ENCODE measurements at places on chromosomes 7 and 10. TPM values are rescaled to one million over a fixed set of nuclear protein-coding genes. Genes with fewer than 3 reads are reported as not detected.
A peak's percentile ranks its signal among the peaks of the same experiment; 100 is the strongest.

DNA sequence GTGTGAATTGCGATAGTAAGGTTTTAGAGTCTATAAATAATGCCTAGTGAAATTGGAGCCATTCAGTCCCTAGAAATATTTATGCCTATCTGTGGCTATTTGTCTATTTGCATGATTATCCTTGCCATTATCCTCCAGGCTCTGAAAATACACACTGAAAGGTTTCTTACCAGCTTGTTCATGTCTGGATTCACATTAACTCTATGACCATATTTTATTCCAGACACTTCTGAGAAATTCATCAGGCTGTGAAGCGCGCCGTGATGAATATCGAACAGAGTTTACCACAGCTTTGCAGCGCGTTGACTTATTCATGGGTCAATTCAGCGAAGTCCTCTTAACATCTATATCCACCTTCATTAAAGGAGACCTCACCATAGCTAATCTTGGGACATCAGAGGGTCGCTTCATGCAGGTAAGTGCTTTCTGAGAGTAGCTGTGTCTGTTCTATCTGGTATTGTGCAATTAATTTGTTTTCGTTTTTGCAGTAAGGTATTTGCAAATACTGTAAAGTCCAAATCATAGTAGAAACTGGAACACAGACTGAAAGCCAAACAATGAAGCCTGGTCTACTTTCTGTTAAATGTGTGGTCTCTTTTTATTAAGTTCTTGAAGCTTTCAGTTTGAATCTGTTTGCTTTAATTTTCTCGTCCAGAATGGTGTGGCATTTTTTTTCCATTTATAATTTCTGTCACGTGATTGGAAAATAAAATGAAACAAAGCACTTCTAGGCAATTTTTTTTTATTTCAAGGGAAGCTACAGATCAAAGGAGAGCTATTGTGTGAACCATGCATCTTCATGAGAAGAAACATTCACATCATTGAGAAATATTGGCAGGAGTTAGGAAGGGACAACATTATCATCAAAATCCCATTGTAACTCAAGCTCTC, 59.7 kb downstream of the MET start:
- H3K4me3 ChIP-seq = no peak overlapping the region
- H3K4me1 ChIP-seq = peaks cover 19% of the 10 kb centered on the region
- H3K27ac ChIP-seq = no peak overlapping the region
- DNase-seq = no peak

DNA sequence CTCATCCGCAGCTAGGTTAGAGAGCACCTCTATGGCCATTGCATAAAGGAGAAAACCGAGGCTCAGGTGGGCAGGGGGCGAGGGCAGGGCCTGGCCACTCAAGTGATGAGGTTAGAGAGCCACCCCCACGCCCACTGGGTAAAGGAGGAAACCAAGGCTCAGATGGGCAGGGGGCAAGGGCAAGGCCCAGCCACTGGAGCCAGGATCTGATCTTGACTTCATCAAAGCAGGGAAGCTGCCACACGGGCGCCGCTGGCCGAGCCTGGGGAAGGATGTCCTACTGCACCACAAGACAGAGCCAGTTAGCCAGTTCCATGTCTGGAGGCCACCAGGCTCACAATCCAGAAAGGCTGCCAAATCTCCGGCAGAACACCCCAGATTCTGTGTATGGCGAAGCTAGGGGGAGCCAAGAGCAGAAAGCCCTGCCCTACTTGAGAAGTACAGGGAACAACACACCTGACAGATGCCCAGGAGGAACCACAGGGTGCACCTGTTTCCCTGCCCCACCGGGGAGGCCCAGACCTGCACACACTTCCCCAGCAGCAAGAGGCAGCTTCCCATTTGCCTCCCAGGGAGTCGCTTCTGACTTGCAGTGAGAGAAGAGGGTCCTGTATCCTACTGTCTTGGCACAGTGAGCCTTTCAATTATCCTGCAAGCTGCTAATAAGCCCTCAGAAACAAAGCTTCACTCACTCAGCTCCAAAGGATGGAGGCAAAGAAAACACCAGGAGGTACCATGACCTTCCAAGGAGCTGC, 101.9 kb downstream of the TNS3 start:
- H3K27me3 ChIP-seq = no peaks in the 10 kb centered on the region
- DNase-seq = no peak
- no peak overlapping the region for H3K27ac ChIP-seq
- H3K36me3 ChIP-seq = no peaks in the 10 kb centered on the region

GRCh38 chr7:68613897-68614296, 984.4 kb upstream of the AUTS2 start:
- H3K36me3 ChIP-seq = no peaks in the 10 kb centered on the region
- H3K27me3 ChIP-seq = no peaks in the 10 kb centered on the region
- no peak for DNase-seq
- no peak overlapping the region for H3K27ac ChIP-seq
- H3K4me1 ChIP-seq = no peaks in the 10 kb centered on the region

DNA sequence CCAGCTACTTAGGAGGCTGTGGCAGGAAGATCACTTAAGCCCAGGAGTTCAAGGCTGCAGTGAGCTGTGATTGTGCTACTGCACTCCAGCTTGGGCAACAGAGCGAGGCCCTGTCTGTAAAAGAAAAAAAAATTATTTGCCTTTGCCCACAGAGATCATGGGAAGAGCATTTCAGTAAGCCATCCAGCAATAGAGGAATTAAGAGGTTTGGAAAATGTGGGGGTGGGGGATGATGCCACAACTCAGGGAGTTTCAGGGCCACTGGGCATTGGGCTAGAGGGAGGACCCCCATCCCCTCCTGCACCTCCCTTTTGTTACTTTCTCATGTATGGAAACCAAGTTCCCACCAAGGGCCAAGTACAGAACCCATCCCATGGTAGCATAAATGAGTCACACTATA, 38.4 kb downstream of the SVIL start:
- no peaks in the 10 kb centered on the region for H3K36me3 ChIP-seq
- H3K27ac ChIP-seq = no peak overlapping the region
- no peak overlapping the region for H3K4me3 ChIP-seq

DNA sequence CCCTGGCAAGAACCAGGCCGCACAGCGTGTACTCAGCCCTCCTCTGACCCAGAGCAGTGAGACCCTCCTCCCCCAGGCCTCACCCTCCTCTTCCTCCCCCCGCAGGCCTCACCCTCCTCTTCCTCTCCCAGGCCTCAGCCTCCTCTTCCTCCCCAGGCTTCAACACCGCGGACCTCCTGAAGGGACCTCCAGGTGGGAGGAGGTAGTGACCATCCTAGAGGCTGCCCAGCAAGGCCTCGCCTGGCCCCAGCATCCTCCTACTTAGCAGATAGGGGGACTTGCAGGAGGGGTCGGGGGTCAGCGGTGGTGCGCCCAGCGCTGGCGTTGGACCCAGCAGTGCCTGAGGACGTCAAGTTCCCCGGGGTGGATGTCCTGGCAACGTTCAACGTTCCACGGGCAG, 270.8 kb downstream of the ELFN1 start:
- no peak for DNase-seq
- peak overlapping the region; percentile 47 for H3K4me3 ChIP-seq
- peak overlapping the region; percentile 95 for H3K27ac ChIP-seq
- H3K4me1 ChIP-seq = peaks cover 19% of the 10 kb centered on the region

The GDF2 gene
- not detected for total RNA-seq

The SLC18A3 gene
- total RNA-seq = not detected

The SCD gene
- total RNA-seq = 691 TPM

The SFTPD gene
- total RNA-seq = 0.36 TPM

GRCh38 chr10:71771204-71771603, 2.1 kb downstream of the VSIR start:
- peak; percentile 3 for DNase-seq
- H3K36me3 ChIP-seq = no peaks in the 10 kb centered on the region
- H3K27me3 ChIP-seq = no peaks in the 10 kb centered on the region
- H3K4me3 ChIP-seq = peak overlapping the region; percentile 89

DNA sequence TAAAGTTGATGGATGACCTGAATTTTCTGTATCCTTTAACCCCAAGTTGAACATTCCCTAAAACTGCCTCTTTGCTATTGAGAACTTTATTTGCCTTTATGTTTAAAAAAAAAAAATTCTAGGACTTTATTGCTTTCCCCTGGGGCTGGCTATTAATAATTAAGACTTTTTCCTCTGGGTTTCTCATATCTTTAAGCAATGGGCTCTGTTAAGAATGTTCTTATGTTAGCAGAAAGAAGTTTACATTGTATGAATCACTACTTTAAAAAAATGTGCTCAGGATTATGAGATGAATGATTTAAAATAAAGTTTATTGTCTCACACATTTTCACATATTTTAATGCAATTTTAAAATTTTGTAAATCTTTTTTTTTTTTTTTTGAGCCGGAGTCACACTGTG, 19.5 kb downstream of the TAX1BP1 start:
- H3K4me1 ChIP-seq = no peaks in the 10 kb centered on the region
- no peak overlapping the region for H3K4me3 ChIP-seq
- H3K36me3 ChIP-seq = peaks cover 24% of the 10 kb centered on the region

The LEP gene
- 0.36 TPM for total RNA-seq

DNA sequence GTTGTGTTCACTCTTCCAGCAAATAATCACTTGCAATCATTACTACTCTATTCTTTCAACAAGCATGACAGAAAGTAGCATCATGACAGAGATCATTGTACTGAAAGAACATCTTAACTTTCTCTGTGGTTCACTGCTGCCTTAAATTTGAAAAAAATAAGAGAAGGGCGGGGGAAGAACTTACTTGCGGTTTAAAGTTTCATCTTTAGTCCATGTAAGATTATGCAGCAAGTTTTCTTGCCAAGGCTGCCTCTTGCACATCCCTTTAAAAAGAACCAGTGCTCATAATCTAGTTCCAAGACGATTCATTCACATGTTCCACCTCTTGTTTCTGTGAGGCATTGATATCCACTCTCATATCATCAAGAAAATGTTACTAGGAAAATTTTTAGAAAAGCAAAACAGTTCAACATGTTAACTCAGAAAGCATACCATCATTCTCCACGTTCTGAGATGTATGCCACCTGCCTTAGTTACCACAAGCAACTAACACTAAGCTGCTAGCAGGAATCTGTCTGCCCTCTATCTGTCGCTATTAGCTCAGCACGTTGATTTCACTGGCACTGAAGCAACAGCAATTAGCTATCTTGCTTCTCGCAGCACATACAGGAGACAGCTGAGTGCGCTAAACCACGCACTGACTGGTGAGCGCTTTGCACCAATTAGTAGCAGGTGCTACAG, at the start of gene PCDH15:
Gene PCDH15, minus strand, starts transcription at position 491 of the 681 bp plus-strand sequence. CDS start 136,969 bp downstream, outside the sequence.
- H3K4me3 ChIP-seq = no peak within 1 kb of the TSS
- DNase-seq = no peak
- no peaks in the 10 kb centered on the region for H3K36me3 ChIP-seq
- H3K27me3 ChIP-seq = no peaks in the 10 kb centered on the region
- no peak within 1 kb of the TSS for H3K27ac ChIP-seq
- H3K4me1 ChIP-seq = no peaks in the 10 kb centered on the region

The FGL2 gene
- under 0.01 TPM for total RNA-seq

The PAOX gene
- 7.6 TPM for total RNA-seq

GRCh38 chr10:93911866-93912265, 18.1 kb downstream of the SLC35G1 start:
- DNase-seq = no peak
- no peaks in the 10 kb centered on the region for H3K27me3 ChIP-seq
- no peak overlapping the region for H3K4me3 ChIP-seq
- H3K27ac ChIP-seq = no peak overlapping the region
- H3K36me3 ChIP-seq = peaks cover 7% of the 10 kb centered on the region

DNA sequence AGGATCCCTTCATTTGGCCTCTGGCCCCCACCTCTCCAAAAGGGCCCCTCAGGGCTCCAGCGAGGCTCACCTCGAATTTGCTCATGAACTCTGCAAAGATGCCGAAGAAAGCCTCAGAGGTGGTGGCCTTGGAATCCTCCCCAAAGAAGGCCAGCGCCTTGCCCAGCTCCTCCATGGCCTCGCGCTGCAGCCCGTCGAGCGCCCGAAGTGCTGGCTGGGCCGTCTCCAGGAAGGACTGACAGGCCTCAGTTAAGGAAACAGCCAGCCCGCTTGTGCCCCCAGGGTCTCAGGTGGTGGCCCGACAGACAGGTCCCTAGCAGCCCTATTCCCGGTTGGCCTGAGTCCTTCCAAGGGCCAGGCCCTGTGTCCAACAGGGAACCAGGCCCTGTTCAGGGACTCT, 50.2 kb upstream of the DAGLB start:
- H3K4me1 ChIP-seq = no peaks in the 10 kb centered on the region
- H3K36me3 ChIP-seq = no peaks in the 10 kb centered on the region
- no peak overlapping the region for H3K4me3 ChIP-seq
- DNase-seq = no peak

- no peaks in the 10 kb centered on the region for H3K4me1 ChIP-seq
- H3K4me3 ChIP-seq = no peak overlapping the region
- no peaks in the 10 kb centered on the region for H3K27me3 ChIP-seq
- H3K36me3 ChIP-seq = peaks cover 7% of the 10 kb centered on the region
- no peak for DNase-seq
These were observed 8.1 kb downstream of the ADCK2 start for GRCh38 chr7:140680886-140681285.

The TBATA gene
- not detected for total RNA-seq

The CHN2 gene
- total RNA-seq = under 0.01 TPM

DNA sequence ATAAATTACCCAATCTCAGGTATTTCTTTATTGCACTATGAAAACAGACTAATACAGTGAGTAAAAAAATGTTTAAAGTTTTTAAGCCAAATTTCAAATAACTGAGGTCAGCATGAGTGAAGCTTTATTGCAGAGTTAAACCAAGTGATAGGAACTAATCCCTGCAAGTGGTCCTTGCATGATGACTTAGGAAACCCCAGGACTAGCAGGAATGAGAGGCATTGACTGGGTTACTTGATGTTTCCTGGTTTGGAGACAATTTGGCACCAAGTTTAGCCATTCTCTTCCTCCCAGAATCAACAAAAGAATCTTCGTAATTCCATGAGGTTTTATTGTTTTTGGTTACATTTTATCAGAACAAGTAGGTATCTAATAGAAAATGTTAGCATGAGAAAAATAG, 194.2 kb downstream of the BICC1 start:
- no peaks in the 10 kb centered on the region for H3K27me3 ChIP-seq
- peaks cover 38% of the 10 kb centered on the region for H3K4me1 ChIP-seq
- peaks cover 10% of the 10 kb centered on the region for H3K36me3 ChIP-seq
- no peak for DNase-seq

- no peak overlapping the region for H3K27ac ChIP-seq
- no peaks in the 10 kb centered on the region for H3K36me3 ChIP-seq
- H3K27me3 ChIP-seq = no peaks in the 10 kb centered on the region
- DNase-seq = no peak
- no peak overlapping the region for H3K4me3 ChIP-seq
- H3K4me1 ChIP-seq = peaks cover 38% of the 10 kb centered on the region
These were observed 99.9 kb downstream of the FAM53B start for GRCh38 chr10:124644236-124644635.

- H3K4me3 ChIP-seq = peak overlapping the region; percentile 23
- H3K36me3 ChIP-seq = no peaks in the 10 kb centered on the region
- H3K27me3 ChIP-seq = no peaks in the 10 kb centered on the region
- no peak overlapping the region for H3K27ac ChIP-seq
- peak; percentile 91 for DNase-seq
These were observed 82.7 kb upstream of the C1GALT1 start for GRCh38 chr7:7099584-7100014.

- H3K27ac ChIP-seq = no peak overlapping the region
- no peaks in the 10 kb centered on the region for H3K4me1 ChIP-seq
- no peaks in the 10 kb centered on the region for H3K36me3 ChIP-seq
- no peaks in the 10 kb centered on the region for H3K27me3 ChIP-seq
- DNase-seq = peak; percentile 27
- no peak overlapping the region for H3K4me3 ChIP-seq
These were observed 85.3 kb upstream of the PPP2R2D start for GRCh38 chr10:131815266-131816156.

GRCh38 chr10:103828587-103829197, 26.7 kb downstream of the SH3PXD2A start:
- H3K4me3 ChIP-seq = no peak overlapping the region
- H3K27ac ChIP-seq = no peak overlapping the region
- H3K27me3 ChIP-seq = no peaks in the 10 kb centered on the region
- no peak for DNase-seq
- H3K4me1 ChIP-seq = peaks cover 2% of the 10 kb centered on the region
